Activated CD4-positive, alpha-beta T cell treated with anti-CD3 and anti-CD28 coated beads, Interleukin-2, Interleukin-6, amounts not matched to agents 100 ng/mL and 50 ng/mL, durations not matched to agents 16 hours and 8 hours (primary cell): ENCODE measurements at places on chromosomes 12 and 14.

DNA sequence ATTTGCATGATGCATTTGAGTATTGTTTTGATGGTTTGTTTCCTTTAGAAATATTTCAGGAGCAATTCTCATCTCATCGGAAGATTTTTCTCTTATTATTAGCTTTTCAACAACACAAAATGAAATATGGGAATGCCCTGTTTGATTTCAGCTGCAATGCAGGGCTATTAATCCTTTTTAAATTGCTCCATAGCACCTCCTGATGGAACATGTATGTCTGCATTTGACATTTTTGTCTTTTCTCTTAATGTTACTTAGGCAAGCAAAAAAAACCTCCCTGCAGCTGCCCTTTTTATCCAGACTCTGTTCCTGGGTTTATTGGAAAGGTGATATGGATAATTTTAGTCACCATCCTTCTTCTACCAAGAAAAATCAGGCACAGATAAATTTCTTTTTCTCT is 895.8 kb downstream of the RPS29 start:
- no peak for DNase-seq

- no peak for DNase-seq
Observed at GRCh38 chr12:38465020-38465419, 148.4 kb downstream of the ALG10B start.

GRCh38 chr14:98937712-98938505 is 334.1 kb downstream of the BCL11B start:
- DNase-seq: no peak

GRCh38 chr12:108129017-108129812 is at the start of gene WSCD2:
TSS of gene WSCD2 (plus strand) at chr12:108129288. CDS start at chr12:108195833, 66,545 bp downstream.
- peak; percentile 12 for DNase-seq

- DNase-seq: no peak
Observed at GRCh38 chr14:76894308-76894707, 68.1 kb downstream of the LRRC74A start.

DNA sequence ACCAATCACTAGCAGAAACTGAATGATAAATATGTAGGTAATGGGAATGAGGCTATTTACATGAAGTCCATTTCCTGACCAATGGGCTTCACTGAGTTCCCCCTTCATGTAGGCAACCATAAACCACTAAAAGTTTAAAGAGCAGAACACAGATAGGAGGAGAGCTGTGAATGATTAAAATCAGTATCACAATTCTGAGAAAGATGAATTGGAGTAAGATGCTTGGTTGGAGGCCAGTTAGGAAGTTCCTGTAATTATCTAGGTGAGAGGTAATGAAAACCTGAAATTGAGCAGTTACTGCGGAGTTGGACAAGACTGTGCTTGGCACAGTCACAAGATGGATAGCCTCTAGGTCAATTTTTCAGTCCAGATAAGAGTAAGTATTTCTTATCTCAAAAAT is 56.6 kb downstream of the GALNT4 start:
- peak; percentile 64 for DNase-seq

- DNase-seq: no peak
Observed at GRCh38 chr12:43347026-43347425, 205.0 kb downstream of the ADAMTS20 start.

- DNase-seq: peak; percentile 70
Observed at GRCh38 chr12:94208622-94208966, 60.2 kb downstream of the PLXNC1 start.

- no peak for DNase-seq
Observed at GRCh38 chr14:24875991-24876878, 173.7 kb downstream of the STXBP6 start.

GRCh38 chr12:90024262-90024661 is 315.6 kb upstream of the ATP2B1 start:
- DNase-seq: no peak

- DNase-seq: no peak
Observed at GRCh38 chr14:73339846-73340595, 102.7 kb downstream of the PAPLN start.

- no peak for DNase-seq
Observed at GRCh38 chr12:66065641-66066136, 64.9 kb downstream of the LLPH start.

DNA sequence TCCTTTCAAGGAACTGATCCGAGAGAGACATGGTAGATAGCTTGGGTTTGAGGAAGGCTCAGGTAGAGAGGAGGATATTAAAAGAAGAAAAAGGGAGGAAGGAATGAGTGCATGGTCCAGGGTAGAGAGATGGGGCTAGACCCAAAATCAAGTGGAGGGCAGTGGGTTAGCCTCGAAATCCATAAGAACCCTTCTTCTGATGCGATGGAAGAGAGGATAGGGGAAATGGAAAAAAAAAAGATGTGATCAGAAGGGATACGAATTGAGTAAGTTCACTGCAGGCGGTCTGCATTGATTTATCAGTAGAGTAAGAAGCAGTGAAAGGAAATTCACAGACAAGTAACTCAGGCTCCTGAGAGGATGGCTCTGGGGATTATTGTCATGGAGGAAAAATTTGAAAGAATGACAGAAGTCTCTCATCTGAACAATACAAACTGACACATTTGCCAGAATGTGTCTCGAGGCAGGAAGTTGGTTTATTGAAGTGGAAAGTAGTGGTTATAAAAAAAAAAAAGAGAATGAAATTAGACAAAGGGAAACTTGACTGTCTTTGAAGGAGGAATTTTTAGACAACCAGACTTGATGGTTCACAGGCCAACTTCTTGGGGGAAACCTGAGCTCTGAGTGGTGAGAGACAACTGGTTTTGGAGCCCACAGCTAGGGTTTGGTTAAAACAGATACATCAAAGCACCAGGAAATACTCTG is 10.2 kb downstream of the PPFIBP1 start:
- peak; percentile 48 for DNase-seq

GRCh38 chr12:124098887-124099286 is 125.9 kb downstream of the ZNF664 start:
- no peak for DNase-seq

DNA sequence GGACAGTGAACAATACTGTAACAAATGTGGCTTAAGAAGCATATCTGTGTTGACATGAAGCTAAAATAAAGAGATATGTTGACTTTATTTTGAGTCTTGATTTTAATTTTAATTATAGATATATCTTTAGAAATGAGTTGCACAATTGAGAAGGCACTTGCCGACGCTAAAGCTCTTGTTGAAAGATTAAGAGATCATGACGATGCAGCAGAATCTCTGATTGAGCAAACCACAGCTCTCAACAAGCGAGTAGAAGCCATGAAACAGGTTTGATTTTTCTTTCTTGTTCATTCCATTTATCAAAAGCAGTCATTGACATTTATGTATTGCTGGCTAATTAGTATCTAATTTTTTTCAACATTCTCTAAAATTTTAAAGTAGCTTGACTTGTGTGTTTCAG is 15.8 kb downstream of the FGFR1OP2 start:
- no peak for DNase-seq

DNA sequence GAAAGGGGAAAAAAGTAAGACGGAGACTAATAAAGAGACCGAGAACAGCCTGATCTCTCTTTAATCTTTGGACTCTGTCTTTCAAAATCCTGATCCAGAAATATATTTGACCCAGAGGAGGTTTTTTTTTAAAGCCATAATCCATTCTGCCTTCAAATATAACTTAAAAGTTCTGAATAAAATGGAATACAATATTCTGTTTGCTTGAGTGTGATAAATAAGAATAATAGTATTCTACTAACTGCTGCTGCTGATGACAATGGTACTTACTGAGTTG is 1196.0 kb downstream of the GALC start:
- DNase-seq: no peak
